Pons (tissue), 1 donor: ENCODE measurements at places on chromosomes 5 and 9.

- no peak for DNase-seq
Measured at GRCh38 chr5:132294728-132295504, 722 bp downstream of the SLC22A4 start.

DNA sequence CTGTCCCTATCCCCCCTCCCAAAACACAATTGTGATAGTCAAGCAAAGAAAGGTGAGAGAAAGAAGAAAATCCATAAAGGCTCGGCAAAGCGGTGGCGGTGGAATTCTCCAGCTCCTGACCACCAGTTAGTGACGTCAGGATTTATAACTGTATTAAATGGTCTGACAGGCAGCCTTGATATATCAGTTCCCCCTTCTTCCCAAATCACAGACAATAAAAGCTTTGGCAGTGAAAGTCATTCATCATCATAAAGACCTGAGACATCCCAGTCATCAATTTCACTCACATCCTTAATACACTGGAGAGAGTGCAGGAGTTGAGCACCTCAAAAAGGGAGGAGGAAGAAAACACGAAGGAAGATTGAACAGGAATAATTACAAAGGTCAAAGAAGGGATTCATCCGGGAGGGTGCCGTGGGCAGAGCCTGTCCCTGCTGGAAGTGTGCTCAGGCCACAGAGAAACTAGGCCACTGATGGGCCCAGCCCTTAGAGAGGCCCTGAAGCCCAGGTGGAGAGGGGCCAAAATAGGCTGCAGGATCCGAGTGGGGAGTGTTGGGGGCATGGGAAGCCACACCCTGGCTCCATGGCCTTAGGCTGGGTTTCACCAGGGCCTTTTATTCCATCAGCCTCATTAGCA, 131.9 kb downstream of the PAX5 start:
- DNase-seq = no peak

DNA sequence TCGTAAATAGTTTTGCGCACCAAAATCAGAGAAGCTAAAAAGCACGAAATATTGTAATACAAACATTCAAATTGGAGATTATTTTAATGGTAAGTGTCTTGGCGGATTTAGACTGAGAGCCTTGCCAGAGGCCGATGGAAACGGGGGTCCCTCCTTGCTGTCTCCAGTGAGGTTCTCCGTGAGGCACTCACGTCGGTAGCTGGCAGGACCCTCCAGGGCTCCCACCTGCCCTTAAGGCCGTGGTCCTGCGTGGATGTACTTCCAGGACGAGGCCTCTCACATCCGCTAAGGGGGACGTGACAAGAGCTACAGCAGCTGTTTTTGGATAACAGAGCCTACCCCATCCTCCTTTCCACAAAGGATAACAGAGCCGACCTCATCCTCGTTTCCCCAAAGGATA, 7.9 kb downstream of the NKD2 start:
- DNase-seq = no peak

DNA sequence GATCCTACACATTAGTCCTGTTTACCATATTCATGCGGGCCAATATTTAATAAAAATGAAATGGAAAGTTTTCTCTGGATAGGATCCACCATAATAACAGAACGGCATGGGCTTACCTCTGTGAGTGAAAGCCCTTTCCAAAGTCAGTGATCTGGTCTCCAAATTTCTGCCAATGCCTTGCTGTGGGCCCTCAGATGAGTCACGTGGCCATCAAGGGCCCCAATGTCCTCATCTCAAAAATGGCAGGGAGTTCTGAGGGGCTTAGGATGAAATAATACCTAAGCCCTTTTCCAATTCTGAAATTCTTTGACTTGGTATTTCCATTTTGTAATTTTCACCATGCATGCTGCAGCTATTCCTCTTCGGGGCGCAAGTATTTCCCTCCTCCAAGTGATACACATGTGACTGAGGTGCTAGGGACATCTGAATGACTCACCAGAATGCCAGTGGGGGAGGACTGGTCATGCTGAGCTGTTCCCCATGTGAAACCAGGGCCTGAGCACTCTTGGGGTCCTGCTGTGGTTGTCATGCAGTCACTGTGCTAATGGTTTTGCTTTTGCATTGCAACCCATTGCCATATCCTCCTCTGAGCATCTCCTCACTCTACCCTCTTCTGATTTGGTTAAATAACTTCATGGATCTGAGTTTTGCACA, 35.0 kb downstream of the ITK start:
- DNase-seq = no peak

GRCh38 chr9:108108280-108108851, 618.8 kb upstream of the KLF4 start:
- no peak for DNase-seq

DNA sequence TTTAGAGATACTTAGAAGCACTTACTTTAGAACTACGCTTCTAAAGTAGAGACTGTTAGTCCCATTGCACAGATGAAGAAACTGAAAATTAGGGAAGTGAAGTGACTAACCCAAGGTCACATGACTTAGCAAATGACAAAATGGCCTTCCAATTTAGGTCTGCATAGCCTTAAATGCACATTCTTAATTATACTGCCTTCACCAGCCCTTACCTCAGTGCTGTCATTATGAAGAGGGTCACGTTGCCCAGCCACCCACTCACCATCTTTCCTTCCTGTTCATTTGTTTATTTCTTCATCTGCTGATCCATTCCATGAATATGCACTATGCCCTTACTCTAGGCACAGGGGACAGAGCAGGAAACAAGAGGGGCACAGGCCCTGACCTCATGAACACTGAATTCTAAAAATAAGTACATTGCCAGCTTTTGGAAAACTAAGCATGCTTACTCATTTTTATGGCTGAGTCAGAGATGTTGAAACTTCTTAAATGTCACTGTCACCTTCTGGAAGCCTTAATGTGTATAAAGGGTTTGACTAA, 8.6 kb downstream of the HAVCR2 start:
- DNase-seq = no peak

- DNase-seq = no peak
Measured at GRCh38 chr5:143017992-143018391, 247.8 kb downstream of the ARHGAP26 start.
